Anterior cingulate cortex (tissue), 58 donors: ENCODE measurements at places on chromosomes 7 and 10.

DNA sequence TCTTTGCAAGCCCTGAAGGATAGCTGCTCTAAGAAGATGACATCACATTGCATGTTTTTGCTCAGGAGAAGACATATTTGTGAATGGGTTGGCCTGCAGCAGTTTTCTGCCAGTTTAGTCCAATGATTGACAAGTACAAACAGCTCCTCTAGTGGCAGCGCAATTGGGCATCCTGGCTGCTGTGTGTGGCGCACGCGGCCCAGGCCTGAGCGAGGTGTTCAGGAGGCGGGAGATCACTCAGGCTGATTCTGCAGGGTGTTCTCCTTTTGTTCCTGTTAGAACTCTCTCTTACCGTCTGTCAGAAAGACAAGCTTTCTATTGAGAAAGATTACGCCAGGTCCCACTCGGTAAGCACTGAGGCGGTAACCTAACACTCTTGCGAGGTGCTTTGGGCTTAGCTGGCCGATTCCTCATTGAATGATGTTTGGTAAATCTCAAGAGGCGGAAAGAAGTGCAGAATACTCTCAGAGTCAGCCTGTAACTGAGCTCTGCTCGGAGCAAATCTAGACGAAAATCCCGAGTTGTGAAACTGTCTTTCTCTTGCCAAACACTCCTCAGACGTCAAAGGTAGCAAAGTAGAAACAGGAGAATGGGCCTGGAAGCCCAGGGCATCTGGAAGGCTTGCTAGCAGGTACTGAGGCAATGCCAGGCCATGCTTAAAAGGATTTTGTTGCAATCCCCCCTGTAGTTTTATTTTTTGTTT, 219.2 kb upstream of the BMPER start:
- no peak for DNase-seq

- no peak for DNase-seq
These were observed 7.7 kb upstream of the GSTO1 start for GRCh38 chr10:104246976-104247375.

DNA sequence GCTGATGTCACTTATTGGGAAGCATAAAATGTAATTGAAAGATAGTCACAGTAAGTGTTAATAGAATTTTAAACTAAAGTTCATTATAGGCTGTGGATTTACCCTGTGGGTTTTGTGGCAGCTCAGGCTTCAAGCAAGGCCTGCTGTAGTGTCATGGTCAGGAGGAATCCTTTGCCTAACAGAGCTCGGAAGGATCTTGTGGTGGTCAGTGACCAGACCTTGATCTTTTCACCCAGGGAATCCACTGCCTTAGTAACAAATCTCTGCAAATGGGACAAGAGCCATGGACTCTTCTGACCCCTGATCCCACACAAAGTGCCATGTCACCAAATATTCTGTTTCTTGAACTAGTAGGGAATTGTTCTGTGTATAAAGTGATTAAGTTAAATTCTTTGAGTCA, 20.6 kb upstream of the HDAC9 start:
- no peak for DNase-seq

- DNase-seq = no peak
These were observed 73.2 kb upstream of the KLF6 start for GRCh38 chr10:3858051-3858845.

DNA sequence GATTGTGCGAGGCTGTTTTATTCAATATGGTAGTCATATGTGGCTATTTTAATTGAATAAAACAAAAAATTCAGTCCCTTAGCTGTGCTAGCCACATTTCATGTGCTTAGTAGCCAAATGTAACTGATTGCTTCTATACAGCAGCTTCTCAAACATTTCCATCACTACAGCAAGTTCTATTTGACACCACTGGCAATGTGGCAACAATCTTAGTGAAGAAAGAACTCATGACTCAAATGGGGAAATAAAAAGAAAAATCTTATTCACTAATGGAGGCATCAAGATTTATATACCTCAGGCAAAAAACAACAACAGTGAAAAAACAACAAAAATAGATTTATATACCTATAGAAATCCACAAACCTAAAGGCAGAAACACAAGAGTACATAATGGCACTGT, 17.9 kb downstream of the SEM1 start:
- no peak for DNase-seq

- no peak for DNase-seq
These were observed 12.4 kb upstream of the ZMIZ1 start for GRCh38 chr10:79056361-79056735.

- no peak for DNase-seq
These were observed 14.8 kb downstream of the MBL2 start for GRCh38 chr10:52757773-52758172.

- DNase-seq = no peak
These were observed 75.8 kb upstream of the PARD3 start for GRCh38 chr10:34890939-34891338.

GRCh38 chr10:88045096-88045495, 181.7 kb downstream of the PTEN start:
- no peak for DNase-seq

DNA sequence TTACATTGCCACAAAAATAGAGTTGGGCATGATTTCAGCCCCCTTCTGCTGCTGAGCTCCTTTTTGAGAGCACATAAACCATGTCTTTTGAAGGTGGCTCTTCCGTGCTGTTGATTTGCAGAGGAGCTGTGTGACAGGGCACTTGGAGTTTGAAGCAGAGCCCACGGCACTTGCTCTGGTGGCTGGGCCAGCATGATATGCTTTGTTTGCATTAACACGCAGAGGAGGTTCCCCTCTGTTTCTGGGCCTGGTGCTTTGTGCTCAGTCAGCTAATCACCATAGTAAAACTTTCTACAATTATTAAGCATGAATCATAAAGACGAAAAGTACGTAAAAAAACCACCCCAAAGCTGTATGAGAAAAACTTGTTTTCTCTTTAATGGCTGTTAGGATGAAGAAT, 40.1 kb downstream of the RBM33 start:
- DNase-seq = no peak

- DNase-seq = no peak
These were observed 91.3 kb downstream of the CYTH3 start for GRCh38 chr7:6181136-6181535.

GRCh38 chr10:104220522-104220921, 11.6 kb downstream of the CFAP43 start:
- no peak for DNase-seq

DNA sequence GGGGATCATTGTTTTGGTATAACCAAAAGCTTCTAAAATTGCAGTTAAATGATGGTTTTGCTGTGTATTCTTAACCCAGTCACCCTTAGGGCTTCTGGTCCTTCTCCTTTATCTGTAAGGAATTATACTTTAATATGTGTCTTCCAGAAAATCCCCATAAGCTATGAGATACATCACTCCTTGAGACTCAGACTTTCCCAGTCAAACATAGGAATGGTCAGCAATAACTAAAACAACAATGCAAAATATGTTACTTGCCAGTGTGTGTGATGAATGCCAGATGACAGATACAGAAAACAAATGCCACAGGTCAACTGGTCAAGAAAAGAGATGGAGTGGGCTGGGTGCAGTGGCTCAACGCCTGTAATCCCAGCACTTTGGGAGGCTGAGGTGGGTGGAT, 10.1 kb downstream of the ADD3 start:
- DNase-seq = no peak

DNA sequence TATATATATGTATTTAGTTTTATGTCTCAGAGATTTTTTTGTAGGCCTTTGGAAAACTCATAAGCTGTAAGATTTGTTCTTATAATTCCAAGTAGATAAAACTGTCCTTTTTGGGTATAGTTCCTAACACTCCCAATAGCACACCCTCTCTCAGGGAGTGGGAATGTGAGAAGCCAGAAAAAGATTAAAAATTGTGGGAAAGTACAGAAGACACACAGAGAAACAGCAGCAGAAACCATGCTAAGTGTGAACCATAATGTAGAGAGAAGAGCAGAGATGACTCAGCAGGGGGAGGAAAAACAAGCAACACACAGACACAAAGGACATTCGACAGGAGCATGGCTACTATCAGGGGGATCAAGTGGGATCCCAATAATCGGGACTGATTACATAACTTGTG, 401.6 kb downstream of the MAGI2 start:
- no peak for DNase-seq

GRCh38 chr7:34928052-34928451, 109.2 kb downstream of the DPY19L1 start:
- DNase-seq = peak; percentile 56

DNA sequence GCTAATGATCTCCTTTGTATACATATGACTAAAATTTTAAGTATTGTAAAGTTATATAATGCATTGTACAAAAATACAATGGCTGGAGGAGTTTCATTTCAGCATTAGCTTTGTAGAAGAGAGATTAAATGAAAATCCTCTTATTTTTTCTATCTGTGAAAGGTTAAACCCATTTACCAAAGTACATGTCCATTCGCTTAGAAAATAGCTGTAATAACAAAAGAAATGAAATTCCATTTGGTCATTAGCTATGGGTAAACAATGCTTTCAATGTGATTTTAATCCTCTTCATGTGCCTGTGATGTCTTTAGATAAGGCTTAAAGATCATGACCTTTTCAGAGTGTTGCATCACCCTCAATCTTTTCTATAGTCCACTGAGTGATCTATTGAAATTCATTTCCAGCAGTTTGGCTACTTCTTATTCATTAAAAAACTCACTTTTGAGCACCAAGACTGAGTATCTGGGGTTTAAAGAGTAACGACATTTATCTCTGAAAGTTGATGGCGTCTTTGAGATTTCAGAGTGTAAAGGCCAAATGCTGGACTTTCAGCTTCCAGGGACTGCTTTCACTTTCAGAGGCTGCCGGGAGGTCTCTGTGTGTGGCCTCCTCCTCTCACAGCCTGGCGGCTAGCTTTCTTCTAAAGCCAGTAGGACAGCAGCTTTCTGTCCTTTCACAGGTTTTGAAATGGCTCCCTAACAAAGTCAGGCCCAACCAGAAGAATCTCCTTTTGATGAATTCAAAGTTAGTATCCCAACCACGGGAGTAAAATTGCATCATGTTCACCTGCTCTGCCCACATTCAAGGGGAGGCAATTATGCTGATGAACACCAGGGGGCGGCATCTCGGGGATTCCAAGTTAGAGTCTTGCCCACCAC, 701.4 kb upstream of the COBL start:
- no peak for DNase-seq

- DNase-seq = no peak
These were observed 466.0 kb upstream of the GHITM start for GRCh38 chr10:83673316-83673715.

DNA sequence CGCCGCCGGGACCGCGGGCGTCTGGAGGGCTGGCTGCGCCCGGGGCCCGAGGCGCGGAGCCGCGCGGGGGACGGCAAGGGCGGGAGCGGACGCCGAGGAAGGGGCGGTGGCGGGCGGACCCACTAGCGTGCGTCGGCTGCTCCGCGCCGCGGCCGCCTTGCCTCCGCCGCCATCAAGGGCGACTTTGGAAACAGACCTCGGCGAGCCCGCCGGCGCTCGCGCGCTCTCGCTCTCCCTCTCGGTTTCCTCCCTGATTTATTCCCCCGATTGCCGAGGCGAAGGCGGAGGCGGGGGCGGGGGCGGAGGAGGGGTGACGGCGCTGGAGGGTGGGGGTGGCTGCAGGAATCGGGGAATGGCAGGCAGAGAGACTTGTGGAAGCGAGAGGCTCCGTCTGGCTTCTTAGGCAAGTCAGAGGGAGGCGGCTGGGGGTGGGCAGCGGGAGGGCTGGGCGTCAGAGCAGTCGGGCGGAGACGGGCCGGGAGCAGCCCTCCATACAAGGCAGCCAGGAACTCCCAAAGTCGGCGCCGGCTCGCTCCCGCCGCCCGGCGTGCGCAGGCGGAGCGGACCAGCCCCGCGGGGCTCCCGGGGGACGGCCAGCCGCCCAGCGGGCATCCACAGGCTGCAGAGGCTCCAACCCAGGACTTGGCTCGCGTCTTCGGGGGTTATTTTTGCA, at the start of gene CACNA2D1:
CACNA2D1 (minus strand) TSS at position 231 of the 673 bp plus-strand sequence.
- peak; percentile 78 for DNase-seq

DNA sequence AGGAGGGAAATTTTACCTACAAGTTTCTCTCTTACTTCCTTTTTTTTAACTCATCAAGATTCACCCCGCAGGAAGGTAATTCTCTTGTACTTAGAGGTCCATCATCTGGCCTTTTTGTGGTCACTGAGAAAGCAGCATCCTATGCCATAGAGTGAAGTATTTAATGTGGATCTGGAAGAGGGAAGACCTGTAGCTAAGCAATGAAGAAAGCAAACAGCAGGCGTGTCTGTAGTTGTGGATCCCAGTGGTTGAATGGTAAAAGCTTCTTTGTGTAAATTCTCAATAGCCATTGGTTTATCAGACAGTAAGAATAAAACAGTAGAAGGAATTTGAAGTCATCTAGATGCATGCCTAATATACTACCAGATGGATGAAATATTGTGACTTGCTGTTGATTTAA, 196.4 kb downstream of the ANKRD7 start:
- no peak for DNase-seq

DNA sequence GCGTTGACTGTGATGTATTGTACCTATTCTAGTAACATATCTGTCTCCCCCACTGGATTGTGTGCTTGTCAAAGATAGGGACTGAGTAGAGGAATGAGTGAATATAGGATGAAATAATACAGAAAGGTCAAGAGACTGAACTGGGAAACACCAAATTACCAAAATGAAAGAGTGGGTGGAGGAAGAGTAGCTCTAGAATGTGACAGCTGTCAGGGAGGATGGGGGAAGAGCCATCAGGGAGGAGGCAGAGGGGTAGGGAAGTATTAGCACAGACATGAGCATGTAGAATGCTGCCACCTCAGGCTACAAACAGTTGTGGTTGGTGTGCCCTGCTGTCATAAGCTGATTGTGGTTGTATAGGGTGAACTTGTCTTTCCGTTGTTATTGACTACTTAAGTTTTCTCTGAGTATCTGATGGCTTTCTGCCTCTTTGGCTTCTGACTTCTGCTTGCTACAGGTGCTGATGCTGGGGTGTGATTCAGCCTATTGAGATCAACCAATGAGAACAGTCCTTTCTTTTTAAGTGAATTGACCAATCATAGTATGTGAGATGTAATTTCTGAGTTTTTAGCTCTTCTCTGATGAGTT, 5.6 kb downstream of the CCSER2 start:
- DNase-seq = no peak

GRCh38 chr10:6140141-6140841, 51.5 kb downstream of the RBM17 start:
- no peak for DNase-seq

- DNase-seq = peak; percentile 93
These were observed 743 bp upstream of the PITRM1 start for GRCh38 chr10:3173171-3173878.

DNA sequence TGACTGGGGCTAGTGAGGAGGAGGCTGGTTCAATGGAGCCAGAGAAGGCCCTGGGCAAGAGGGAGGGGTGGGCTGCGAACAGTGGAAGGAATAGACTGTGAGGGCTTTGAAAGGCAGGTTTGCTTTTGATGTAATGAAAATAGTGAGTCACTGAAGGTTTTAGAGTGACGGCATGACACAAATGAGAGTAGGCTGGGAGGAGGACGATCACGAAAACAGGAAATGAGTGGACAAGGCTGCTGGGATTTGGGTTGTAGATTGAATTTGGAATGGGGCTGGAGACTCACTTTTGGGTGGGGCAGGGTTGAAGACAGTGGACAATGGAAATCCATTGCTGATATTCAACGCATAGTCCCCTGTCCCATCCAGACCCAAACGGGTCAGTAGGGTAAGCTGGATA, 139.6 kb downstream of the CDH23 start:
- no peak for DNase-seq
